ENCODE measurements at places on chromosomes 1 and 21.

GRCh38 chr1:148386617-148387016 lies 96.5 kb downstream of the PPIAL4G start:
- DNase-seq: no peak

- DNase-seq: peak; percentile 86
Measured at GRCh38 chr1:20640183-20640597, 6.9 kb downstream of the PINK1 start.

GRCh38 chr1:78855258-78855657 lies 151.3 kb downstream of the ADGRL4 start:
- peak; percentile 66 for DNase-seq

GRCh38 chr21:27206368-27206982 lies 239.6 kb upstream of the ADAMTS5 start:
- no peak for DNase-seq

GRCh38 chr21:36725793-36726386 lies 27.0 kb downstream of the SIM2 start:
- DNase-seq: no peak

GRCh38 chr1:19582318-19582717 lies 61.8 kb upstream of the NBL1 start:
- DNase-seq: peak; percentile 66

GRCh38 chr1:48082271-48082962 lies 85.2 kb upstream of the TRABD2B start:
- no peak for DNase-seq

GRCh38 chr1:156284757-156285156 lies 632 bp downstream of the TMEM79 start:
- DNase-seq: no peak

DNA sequence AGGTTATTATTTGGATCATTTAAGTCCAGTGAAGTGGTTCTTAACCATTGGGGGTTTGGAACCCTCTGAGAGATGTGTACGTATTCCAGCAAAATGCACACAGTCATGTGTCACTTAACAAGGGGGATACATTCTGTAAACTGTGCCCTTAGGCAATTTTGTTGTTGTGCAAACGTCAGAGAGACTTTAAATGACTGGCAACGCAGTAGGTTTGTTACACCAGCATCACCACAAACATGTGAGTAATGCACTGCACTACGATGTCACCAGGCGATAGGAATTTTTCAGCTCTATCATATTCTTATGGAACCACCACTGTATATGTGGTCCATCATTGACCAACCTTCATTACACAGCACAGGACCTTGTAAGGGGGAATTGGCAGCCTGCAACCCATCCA lies 11.9 kb downstream of the AHCYL1 start:
- no peak for DNase-seq

DNA sequence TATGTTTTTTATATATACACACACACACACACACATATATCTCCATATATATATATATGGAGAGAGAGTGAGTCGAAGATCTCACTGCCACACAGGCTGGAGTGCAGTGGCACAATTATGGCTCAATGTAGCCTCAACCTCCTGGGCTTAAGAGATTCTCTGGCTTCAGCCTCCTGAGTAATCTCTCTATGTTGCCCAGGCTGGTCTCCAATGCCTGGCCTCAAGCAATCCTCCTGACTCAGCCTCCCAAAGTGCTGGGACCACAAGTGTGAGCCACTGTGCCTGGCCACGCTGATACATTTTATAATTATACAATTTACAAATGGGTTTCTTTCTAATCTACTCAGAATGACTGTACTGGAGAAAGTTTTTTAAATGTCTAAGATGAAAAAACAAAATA lies 664.2 kb downstream of the PTPRC start:
- DNase-seq: no peak

DNA sequence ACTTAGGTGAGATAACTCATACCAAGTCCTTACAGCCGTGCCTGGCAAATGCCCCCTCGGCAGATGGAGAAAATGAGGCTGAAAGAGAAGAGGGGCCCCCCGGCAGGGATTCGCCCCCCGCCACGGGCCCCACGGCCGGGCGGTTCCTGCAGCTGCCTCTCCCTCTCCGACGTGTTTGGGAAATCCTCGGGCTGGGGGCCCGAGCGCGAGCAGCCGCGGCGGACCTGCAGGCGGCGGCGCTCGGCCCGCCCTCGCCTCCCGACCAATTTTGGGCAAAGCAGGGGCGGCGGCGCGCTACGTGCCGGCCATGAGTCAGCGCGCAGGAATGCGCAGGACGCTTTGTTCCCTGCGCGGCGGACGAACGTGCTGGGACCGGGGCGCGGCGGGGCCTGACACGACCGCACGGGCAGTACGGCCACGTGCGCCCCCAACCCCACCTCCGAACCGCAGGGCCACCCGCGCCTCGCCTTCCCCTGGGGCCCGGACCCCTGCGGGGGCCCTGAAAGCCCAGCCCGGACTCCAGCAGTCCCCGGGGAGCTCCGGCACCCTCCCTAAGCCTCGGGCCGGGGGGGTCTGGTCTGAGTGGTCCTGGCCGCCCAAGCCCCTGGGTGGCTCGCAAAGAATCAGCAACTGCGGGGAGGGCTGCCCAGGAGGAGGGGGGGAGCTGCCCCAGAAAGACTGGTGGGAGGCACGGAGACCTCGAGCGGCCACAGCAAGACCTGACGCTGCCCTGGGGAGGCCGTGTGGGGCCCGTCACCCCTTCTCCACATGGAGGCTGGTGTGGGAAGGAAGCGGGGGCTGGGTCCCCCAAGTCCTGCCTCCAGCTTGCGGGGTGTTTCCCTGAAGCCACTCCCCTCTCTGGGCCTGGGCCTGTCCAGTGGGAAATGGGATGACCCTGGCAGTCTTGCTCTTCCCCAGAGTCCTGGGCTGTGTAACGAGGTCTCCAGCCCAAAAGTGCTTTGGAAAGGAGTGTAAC lies 11.9 kb upstream of the EDN2 start:
- peak; percentile 71 for DNase-seq

DNA sequence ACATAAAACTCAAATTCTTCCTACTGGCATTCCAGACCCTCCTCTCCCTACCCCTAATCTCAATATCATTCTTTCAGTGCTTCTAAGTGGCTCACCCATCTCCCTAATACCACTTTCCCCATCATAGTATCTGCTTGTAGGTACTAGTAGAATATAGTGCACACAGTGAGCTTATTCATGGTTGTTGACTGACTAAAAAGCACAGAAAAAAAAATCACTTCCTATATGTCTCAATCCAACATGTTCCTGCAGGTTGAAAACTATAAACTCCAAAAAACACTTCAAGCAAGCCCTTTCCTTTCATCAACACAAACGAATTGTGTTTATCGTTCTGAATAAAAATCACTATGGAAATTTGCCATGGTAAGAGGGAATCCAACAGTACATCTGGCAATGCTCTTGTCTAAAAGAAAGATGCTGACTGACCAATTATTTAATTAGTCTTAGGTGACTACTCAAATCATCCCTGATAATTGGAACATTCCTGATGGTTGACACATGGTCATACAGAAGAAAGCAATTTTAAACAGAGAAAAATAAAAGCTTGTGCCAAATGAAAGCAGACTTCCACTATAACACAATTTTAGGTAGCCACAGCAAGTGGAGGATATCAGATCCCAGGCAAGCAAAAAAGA lies 87.1 kb downstream of the NDUFS5 start:
- no peak for DNase-seq

- DNase-seq: peak; percentile 19
Measured at GRCh38 chr1:96362623-96363022, 359.0 kb upstream of the PTBP2 start.

GRCh38 chr1:78839704-78840277 lies 166.7 kb downstream of the ADGRL4 start:
- peak; percentile 39 for DNase-seq

GRCh38 chr1:163072658-163073057 lies 3.5 kb downstream of the RGS4 start:
- no peak for DNase-seq

DNA sequence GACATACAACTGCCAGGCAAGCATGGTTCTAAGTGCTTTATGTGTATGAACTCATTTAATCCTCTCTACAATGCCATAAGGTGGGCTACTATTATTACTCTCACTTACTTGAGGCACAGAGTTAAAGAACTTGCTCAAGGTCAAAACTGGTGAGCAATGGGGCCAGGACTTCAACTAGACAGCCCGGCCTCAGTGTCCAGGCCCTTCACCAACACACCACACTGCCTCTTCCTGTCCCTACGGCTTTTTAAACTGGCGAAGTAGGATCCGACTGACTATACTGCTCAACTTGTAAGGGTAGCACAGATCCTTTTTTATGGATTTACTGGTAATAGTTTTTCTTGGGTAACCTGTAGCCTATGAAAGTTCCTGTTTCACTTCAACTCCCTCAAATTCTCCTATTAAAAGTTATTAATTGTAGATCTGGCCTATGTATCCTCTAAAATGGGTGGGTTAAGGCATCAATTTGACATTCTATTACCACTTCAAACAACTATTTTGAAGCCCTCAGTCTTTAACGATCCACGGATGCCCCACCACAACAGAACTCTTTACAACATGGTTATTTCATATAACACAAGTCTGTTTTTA lies 4.3 kb downstream of the ERRFI1 start:
- no peak for DNase-seq

- DNase-seq: no peak
Measured at GRCh38 chr21:43929217-43929971, 64.4 kb downstream of the AGPAT3 start.

- no peak for DNase-seq
Measured at GRCh38 chr1:111214884-111215283, 12.6 kb upstream of the CHI3L2 start.

GRCh38 chr21:23463365-23463764 lies 2143.9 kb downstream of the MRPL39 start:
- no peak for DNase-seq

- no peak for DNase-seq
Measured at GRCh38 chr1:89949991-89950624, 44.8 kb upstream of the ZNF326 start.

DNA sequence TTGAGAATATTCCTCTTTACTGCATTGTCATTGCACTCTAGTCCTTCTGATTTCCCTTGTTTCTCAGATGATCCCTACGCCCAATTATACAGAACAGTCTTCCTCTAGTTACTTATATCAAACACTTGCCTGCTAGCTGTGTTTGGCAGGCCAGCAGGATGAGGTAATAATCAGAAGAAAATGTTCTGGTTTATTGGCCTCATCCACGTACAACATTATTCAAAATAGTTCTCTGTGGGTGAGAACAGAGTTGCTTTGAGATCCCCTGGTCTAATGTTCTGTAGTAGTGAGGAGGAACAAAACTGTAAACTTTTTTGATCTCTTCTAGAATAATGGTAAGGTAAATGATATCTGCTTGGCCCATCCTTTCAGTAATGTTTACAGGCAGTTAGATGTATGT lies 22.3 kb upstream of the C1orf105 start:
- DNase-seq: no peak

DNA sequence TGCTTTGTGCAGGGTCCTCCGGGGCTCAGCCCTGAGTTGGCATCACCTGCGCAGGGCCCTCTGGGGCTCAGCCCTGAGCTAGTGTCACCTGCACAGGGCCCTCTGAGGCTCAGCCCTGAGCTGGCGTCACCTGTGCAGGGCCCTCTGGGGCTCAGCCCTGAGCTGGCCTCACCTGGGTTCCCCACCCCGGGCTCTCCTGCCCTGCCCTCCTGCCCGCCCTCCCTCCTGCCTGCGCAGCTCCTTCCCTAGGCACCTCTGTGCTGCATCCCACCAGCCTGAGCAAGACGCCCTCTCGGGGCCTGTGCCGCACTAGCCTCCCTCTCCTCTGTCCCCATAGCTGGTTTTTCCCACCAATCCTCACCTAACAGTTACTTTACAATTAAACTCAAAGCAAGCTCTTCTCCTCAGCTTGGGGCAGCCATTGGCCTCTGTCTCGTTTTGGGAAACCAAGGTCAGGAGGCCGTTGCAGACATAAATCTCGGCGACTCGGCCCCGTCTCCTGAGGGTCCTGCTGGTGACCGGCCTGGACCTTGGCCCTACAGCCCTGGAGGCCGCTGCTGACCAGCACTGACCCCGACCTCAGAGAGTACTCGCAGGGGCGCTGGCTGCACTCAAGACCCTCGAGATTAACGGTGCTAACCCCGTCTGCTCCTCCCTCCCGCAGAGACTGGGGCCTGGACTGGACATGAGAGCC lies 22.7 kb downstream of the COL6A1 start:
- DNase-seq: no peak

- DNase-seq: peak; percentile 96
Measured at GRCh38 chr1:26287033-26287711, 7.3 kb downstream of the SH3BGRL3 start.

DNA sequence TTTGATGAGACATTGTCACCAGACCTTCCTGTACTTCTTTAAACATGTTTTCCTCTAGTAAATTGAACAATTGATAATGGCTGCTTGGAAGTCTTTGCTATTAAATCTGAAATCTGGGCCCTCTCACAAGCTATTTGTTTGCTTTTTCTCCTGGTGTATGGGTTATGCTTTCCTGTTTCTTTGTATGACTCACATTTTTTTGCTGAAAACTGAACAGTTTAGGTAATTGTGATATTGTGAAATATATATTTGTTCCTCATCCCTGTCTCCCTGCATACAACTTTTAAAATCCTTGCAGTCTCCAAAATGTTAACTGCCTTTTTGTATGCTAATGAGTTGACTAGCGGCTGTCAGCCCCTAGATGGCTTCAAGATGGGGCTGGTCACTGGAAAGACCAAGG lies 61.6 kb downstream of the MAP3K21 start:
- DNase-seq: no peak
